Kidney capillary endothelial cell (primary cell): ENCODE measurements at places on chromosomes 7 and 10.

DNA sequence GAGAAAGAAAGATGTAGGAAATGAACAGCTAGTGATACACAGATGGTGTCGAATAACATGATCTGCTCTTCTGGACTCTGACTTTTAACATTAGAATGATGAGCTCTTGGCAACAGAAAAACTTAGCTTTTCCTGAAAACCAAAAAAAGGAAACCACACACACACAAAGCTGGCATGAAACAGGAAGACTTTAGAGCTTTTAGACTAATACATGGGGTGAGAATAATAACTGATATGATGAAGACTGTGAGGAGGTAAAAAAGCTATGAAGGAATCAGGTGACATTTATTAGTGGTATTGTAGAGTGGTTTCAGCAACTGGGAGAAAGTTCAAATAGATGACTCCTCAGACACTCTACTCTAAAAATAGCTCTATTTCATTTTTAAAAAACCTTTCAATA is 491.9 kb downstream of the PARD3 start:
- DNase-seq: no peak

- DNase-seq: no peak
These were observed 10.7 kb downstream of the CTBP2 start for GRCh38 chr10:125149680-125150047.

- DNase-seq: no peak
These were observed 1558.1 kb upstream of the LRRTM3 start for GRCh38 chr10:65367706-65368105.

- DNase-seq: no peak
These were observed 79.6 kb downstream of the LRMDA start for GRCh38 chr10:75511011-75511410.

GRCh38 chr10:52071814-52072213 is 242.3 kb upstream of the DKK1 start:
- DNase-seq: no peak

DNA sequence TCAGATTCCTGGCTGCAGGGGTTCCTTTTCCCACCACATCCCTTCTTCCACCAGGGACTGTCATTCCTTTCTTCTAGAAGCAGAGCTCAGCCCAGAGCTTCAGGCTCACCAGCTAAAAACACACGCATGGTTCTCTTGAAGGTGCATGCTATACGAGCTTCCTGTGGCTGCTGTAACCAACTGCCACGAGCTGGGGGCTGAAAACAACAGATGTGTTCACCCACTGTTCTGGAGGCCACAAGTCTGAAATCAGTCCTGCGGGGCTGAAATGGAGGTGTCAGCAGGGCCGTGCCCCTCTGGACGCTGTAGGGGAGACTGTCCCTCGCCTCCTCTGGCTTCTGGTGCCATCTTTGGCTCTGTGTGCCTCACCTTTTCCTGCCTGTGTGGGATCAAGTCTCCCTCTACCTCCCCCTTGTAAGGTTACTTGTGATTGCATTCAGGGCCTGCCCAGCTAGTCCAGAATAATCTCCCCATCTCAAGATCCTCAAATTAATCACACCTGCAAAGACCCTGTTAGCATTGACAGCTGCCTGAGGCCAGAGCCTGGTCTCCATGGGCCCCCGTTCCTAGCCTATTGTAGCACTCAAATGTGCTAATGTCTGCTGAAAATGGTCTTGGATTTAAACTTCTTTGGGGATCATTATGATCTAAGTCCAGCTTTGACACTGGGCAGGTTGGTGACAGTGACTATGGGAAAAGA is 13.7 kb downstream of the RAB19 start:
- no peak for DNase-seq

GRCh38 chr10:3126741-3127346 is 45.7 kb downstream of the PITRM1 start:
- no peak for DNase-seq

DNA sequence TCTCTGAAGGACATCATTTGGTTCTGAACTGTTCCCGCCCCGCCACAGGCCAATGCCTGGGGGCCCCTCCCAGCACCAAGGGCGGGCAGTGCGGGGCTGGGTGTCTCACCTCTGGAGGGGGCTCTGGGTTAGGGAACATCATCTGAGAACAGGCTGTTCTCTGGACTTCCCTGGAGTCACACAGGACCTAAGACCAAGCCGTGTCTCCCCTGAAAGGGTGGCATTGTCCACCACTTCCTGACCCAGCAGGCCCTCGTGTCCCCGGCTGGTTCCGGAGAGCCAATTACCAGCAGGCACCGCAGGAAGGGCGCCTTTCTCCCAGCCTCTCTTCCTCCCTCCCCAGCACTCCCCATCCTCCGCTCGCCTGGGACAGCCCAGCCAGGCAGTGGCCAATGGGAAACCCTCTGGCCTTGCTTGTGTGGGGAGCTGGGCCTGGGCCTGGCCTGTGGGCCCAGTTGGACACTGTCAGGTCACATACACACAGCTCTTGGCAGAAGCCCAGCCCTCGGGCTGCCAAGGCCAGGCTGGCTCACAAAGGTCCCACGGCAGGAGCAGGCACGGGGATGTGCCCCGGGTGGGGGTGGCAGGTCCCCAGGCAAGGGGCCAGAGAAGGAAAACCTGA is 119.5 kb downstream of the SPDYE5 start:
- DNase-seq: peak; percentile 78

- DNase-seq: no peak
These were observed 48.3 kb downstream of the ZMIZ1 start for GRCh38 chr10:79116801-79117723.

DNA sequence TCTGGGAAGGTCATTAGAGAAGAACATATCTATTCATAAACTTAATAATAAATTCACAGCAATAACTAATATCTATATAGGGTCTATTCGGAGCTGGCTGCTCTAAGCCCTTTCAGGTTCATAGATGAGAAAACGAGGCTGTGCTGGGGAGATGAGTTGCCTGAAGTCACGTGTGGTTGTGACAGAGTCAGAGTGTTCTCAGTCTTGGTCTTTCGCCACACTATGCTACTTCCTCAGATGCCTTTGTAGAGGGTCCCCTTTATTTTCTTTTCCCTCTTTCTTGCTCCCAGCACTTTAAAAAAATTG is 43.7 kb upstream of the FAM180A start:
- no peak for DNase-seq

- no peak for DNase-seq
These were observed 52.3 kb upstream of the SLC35B4 start for GRCh38 chr7:134368851-134369544.

DNA sequence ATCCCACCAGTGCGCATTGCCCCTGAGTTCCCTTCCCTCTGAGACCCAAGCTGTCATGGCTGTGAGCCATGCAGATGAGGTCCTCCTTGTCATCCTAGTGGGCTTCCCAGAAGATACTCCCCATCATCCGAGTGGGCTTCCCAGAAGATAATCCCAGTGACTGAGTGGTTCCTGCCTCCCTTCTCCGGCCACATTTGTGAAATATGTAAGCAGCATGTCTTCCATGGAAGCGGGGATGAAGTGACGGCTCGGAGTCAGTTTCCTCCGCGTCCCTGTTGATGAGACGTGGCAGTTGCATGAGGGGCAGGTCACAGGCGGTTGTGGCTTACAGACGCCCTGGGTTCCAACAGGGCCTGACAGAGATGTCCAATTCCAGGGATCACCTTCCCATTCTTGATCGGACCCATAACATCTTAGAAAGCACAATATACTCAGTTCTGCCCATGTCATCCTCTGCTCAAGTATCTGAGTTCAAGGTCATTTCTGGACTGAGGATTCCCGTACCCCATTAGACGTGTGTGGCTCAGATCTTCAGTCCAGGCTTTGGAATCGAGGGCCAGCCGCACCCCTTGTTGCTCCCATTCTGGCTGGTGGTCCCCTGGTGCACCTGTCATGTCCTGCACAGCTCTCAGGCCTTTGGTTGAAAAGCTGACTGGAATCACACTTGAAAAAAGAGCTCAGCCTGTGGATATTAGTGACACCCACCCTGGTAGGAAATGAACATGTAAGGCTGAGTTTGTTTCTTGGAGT is 166.9 kb downstream of the PTPRN2 start:
- DNase-seq: no peak

- DNase-seq: no peak
These were observed 188.3 kb downstream of the MAD1L1 start for GRCh38 chr7:2044311-2044882.

DNA sequence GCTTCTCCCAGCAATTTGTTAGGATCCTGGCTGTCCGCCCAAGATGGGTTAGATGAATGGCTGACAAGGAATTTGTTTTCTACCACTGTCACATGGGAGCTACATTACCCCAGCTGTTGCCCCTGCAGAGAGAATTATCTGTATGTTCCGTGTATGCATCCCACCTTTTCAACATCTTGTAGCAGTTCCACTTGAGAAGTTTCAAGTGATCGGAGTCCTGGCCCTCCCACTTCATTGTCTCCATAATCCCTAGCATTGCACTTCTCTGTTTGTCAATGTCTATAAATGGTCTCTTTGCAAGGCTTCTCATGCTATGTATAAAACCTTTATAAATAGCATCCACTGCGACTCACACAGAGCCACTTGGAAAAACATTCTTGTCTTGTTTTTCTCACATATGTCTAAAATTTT is 972.5 kb downstream of the CNTNAP2 start:
- no peak for DNase-seq

GRCh38 chr7:127047521-127047920 is 205.2 kb downstream of the GRM8 start:
- DNase-seq: no peak

- no peak for DNase-seq
These were observed 268.4 kb downstream of the TCERG1L start for GRCh38 chr10:131043039-131043691.

- DNase-seq: no peak
These were observed 568.5 kb downstream of the CCSER2 start for GRCh38 chr10:84896909-84897308.

DNA sequence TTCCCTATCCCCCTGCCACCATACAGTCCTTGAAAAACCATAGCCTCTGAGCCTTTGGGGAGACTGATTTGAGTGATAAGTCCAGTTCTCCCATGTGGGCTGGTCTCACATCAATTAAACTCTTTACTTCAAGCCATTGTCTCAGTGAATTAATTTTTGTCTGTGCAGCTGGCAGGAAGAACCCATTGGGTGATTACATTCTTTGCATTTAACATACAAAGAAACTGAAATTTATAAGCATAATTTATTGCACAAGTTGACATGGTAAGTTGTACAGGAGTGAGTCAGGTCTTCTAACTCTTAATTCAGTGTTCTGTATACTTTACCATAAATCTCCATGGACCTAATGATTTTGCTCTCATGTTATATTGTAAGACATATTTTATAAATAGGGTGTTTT is 1613.0 kb upstream of the LRRTM3 start:
- DNase-seq: no peak

DNA sequence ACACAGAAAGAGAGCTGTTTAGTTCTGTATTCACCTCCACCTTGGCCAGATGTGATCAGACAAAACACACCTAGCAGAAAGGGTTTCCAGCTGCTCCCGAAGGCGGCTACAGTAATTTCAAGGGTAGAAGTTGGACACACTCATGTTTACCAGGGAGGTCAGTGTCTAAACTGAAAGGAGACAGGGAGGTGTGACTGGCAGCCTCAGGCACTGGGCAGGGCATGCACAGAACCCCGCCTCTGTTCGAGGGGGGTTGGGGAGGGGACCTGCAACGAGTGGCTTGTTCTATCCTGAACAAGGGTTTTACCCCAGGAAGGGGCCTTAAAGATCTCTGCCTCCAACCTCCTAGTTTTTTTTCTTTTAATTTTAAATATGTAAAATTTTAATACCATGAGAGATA is 49.6 kb downstream of the BPGM start:
- DNase-seq: no peak

DNA sequence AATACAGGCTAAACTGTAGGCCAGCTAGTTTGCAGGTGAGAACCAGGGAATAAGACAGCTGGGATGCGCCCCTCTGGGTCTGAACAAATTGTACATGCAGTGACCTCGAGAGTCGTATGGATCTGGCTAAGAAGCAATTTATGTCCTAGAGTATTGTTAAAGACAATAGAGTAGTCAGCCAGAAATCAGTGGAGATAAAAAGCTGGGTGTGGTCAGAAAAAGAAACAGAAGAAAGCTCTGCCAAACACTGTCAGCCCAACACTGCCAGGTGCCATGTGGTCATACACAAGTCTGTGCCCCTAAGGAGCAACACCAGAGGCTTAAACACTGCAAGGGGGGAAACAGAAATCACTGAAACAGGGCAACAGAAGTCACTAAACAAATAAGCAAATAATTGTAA is 62.2 kb downstream of the CNOT4 start:
- no peak for DNase-seq

DNA sequence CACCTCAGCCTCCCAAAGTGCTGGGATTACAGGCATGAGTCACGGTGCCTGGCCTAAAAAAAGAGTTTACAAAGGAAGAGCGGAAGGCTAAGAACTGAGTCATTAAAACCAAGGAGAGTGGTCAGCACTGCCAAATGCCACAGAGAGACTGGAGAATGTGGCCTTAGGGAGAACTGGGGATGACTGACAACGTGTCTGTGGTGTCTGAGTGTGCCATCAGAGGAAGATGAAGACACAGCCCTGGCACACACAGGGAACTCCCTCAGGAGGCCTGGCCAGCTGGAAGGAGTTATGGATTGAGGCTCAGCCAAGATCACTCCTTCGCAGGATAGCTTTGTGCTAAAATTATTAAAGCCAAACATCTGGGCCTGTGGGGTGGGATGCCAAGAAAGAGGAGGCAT is 3.9 kb upstream of the INA start:
- DNase-seq: peak; percentile 60

DNA sequence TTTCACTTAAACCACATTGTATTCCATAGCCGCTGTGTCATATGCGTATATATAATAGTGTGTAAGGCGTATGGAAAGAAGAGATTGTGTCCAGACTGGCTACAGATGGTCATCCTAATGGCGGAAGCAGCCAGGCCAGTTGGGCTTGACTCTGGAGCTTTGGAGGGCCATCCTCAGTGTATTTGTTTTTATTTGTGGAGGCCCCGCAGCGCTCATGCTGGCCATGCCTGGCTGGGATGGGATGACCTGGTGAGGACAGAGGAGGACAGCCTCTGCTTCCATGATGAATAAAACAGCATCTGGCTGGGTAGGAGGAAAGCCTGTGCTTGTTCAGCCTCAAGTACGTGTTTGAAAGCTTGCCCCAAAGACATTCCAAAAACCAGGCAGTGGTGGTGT is 220.3 kb downstream of the EBF3 start:
- DNase-seq: no peak

DNA sequence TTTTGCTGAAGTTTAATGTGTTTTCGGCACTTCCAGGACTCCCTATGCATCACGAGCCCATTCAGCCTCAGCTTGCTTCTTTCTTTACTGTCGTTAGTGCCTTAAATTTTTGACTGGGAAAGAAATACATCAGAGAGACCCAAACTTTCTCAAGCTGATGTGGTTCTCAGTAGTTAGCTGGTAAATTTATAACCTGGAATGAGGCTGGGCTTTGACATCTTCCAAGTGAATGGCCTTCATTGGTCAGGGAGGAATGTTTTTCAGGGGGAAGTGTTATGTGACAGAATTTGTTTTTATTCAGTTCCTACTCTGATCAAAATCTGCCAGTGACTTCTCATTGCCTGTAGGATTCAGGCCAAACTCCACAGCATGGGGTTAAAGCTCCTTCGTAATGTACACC is 296.9 kb downstream of the SORCS3 start:
- DNase-seq: no peak
